ENCODE measurements at places on chromosomes 1 and 21. TPM values are rescaled to one million over a fixed set of nuclear protein-coding genes. Genes with fewer than 3 reads are reported as not detected.

C21orf58 gene
- 28.4 TPM for total RNA-seq

SMAP2 gene
- total RNA-seq = 157 TPM

- H3K4me3 ChIP-seq = no peak overlapping the region
- no peak overlapping the region for H3K27ac ChIP-seq
- H3K27me3 ChIP-seq = peaks cover 3% of the 10 kb centered on the region
- no peaks in the 10 kb centered on the region for H3K36me3 ChIP-seq
Measured at GRCh38 chr1:239757716-239758115, 334.0 kb upstream of the FMN2 start.

DNA sequence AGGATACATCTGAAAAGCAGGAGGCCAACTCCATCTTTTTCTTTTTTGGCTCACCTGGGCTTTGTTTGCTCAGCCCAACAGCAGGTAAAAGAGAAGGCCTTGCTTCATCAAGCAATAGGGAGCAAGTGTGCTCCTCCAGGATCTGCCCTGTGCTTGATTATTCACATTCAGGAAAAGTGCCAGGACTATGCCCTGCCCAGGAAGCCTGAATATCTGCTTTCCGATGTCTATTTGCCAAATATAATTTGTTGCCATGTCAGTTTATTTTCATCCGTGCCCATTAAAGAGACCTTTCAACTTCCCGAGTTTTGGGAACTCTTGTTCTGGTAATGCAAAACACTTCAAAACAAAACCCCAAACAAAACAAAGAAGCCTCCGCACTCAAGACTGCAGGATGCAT lies 185.3 kb downstream of the CDC7 start:
- peaks cover 36% of the 10 kb centered on the region for H3K4me1 ChIP-seq
- peaks cover 20% of the 10 kb centered on the region for H3K36me3 ChIP-seq
- no peak overlapping the region for H3K4me3 ChIP-seq

GRCh38 chr1:100930494-100930893 lies 34.6 kb downstream of the SLC30A7 start:
- H3K27me3 ChIP-seq = no peaks in the 10 kb centered on the region
- peak overlapping the region; percentile 42 for H3K4me3 ChIP-seq
- no peak for DNase-seq
